ENCODE measurements at places on chromosomes 1 and 21. TPM values are rescaled to one million over a fixed set of nuclear protein-coding genes. Genes with fewer than 3 reads are reported as not detected.

Gene CRYBG2
- not detected for polyA plus RNA-seq

Gene LGR6
- polyA plus RNA-seq = 0.02 TPM

Gene CORT
- polyA plus RNA-seq = not detected

Gene NUF2
- 6.5 TPM for polyA plus RNA-seq

Gene CRNN
- not detected for polyA plus RNA-seq

Gene TEDDM1
- not detected for polyA plus RNA-seq
